ENCODE measurements at places on chromosomes 6 and 20.

DNA sequence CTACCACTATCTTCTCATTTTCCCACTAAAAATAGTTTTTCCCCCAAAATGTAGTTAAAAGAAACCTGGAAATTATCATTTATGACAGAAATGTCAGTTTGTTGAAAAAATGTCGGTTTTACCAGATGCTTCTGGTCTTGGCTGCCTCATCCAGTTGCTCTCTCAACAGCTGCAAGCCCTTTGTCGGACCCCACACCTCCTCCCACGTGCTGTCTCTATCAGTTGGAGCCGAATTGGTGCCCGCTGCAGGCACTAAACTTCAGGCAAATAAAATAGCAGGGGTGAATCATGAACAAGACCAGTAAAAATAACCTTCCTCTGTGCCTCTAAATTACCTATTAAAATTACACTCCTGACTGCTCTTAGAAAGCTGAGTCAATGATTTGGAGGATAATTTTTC, 129.5 kb upstream of the CEP162 start:
- no peak for DNase-seq

DNA sequence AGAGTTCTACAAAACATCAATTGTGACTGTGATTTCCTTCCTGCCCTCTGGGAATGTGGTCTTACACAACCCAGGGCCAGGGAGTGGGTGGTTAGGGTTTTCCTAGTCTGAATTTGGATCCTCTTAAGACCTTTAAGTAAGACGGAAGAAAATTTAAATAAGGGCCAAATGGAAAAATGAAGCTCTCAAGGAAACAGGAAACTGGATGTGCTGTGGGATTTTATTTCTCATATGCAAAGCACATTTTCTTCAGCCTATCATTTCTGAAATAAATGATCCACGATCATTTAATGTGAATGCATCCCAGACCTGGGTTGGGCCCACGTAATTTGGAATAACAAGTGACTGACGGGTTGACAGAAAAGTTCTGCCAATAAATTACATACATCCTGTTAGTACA, 243.6 kb downstream of the CLIC5 start:
- no peak for DNase-seq

DNA sequence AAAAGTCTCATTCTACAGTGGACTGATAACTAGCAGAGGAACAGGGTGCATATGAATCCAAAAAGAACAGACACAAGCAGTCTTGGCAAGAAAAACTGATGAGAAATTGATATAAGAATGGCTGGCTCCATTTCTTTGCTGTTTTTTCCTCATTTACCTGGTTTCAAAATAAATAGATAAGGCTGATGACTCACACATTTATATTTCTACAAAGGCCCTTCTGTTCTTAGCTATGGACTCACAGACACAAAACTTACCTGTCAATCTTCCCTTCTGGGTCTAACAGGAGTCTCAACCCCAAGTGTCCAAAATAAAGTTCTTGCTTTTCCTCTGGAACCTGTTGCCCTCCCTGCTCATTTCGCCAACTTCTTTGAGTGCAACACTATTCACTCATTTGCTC, 941 bp downstream of the SLC17A4 start:
- DNase-seq: no peak

DNA sequence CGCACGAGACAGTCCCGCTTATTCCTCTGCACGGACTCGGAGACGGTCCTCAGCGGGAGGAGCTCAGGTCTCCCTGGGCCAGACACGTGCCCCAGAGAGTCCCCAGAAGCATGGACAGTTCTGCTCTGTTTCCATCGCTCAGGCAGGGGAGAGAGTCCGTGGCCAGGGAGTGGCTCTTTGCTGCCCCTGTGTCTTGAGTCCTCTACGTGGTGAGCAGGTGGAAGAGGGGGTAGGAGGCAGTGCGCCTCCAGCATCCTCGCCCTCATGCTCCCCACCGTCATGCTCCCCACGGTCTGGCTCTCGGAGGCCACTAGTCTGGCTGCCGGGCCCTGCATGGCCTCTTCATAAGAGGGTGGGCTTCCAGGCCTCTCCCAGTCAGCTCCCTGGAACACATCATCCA, 8.9 kb downstream of the TAGAP start:
- DNase-seq: no peak

DNA sequence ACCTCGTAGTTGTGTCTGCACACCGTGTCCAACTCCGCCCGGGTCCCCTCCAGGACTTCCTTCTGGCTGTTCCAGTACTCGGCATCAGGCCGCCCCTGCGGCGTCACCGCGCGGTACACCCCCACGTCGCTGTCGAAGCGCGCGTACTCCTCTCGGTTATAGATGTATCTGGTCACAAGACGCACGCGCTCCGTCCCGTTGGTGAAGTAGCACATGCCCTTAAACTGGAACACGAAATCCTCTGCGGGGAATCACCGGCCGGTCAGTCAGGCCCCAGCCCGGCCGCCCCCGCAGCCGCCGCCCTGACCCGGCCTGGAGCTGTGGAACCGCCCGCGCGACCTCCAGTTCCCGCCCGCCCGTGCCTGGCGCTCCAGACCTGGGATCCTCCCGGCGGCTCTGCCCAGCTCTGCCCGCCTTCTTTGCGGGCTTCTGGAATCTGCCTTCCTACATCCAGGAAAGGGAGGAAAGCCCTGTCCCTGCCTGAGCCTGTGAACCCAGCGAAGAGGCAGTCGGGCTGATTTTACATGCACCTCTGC, 1.6 kb downstream of the HLA-DQB1 start:
- peak; percentile 26 for DNase-seq
